ENCODE measurements at places on chromosomes 5 and 9. TPM values are rescaled to one million over a fixed set of nuclear protein-coding genes. Genes with fewer than 3 reads are reported as not detected.
A peak's percentile ranks its signal among the peaks of the same experiment; 100 is the strongest.

- peaks cover 7% of the 10 kb centered on the region for H3K4me1 ChIP-seq
- no peak overlapping the region for H3K27ac ChIP-seq
- H3K4me3 ChIP-seq = peak overlapping the region; percentile 89
- no peak for DNase-seq
- no peaks in the 10 kb centered on the region for H3K36me3 ChIP-seq
These were observed 1.4 kb upstream of the MLLT3 start for GRCh38 chr9:20623748-20624124.

DNA sequence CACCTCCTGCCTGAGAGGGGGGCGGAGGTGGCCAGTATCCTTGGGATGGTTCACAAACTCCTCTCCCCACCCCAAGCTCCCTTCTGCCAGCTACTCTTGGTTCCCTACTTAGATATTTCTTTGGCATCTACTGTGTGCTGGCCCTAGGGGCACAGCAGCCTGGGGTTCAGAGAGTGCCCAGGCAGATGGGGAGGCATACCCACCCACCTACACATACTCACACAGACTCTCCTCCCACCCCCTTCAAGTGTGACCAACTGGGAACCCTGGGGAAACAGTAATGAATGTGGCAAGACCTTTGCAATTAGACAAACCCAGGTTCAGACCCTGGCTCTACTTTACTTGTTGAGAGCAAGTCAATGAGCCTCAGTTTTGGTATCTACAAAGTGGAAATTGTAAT, 44.4 kb upstream of the PSD2 start:
- peaks cover 2% of the 10 kb centered on the region for H3K4me1 ChIP-seq
- DNase-seq = no peak
- no peaks in the 10 kb centered on the region for H3K36me3 ChIP-seq
- no peak overlapping the region for H3K4me3 ChIP-seq
- peaks cover 94% of the 10 kb centered on the region for H3K27me3 ChIP-seq

DNA sequence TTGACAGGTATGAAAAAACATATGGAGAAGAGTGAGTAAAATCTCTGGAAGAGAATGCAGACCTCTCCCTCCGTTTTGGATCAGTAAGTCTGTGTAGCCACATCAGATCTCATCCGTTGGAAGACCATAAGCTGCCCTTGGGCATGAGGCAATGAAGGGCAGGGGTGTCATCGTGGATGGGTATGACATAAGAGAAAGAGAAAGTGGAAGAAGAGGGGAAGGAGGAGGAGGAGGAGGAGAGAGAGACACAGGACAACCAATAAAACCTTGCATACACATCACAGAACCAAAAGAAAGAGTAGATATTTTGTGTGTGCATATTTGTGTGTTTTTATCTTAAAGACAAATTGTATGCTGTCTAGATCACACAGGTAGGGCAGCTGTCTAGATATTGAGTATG, 50.7 kb downstream of the PRRC1 start:
- peaks cover 20% of the 10 kb centered on the region for H3K4me1 ChIP-seq
- no peak for DNase-seq
- no peak overlapping the region for H3K4me3 ChIP-seq
- no peaks in the 10 kb centered on the region for H3K36me3 ChIP-seq

DNA sequence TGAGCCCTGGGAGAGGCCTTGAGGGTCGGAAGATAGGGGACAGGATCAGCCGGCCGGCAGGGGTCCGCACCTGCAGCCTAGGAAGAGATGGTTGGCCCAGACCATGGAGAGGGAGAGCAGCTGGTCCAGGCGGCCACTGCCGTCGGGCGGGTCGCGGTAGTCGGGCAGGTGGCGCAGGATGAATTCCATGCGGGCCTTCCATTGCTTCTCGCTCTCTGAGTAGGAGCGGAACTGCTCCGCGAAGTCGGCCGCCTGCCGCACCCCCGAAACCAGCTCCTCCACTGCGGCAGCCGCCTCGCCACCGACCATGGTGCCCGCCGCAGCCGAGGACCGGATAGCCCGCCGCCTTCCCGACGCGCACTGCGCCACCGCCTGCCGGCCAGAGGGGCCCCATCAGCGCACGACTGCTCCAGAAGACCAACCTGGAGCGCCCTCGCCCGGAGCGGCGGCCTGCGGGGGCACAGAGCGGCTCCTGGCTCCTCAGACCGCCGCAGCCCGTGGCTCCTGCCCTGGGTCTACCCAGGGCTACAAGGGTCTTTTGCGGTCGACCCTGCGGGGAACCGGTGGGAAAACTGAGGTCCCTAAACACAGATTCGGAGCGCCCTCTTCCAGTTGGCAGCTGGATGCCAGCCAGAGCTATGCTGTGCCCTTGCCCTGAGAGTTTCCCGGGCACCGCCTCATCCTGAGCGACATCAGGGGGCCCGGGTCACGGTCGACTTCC, at the start of gene CDKN2AIPNL:
Gene CDKN2AIPNL (minus strand): TSS at position 336 of the 721 bp plus-strand sequence. CDS start 27 bp downstream, at position 309.
- peaks cover 7% of the 10 kb centered on the region for H3K4me1 ChIP-seq
- no peaks in the 10 kb centered on the region for H3K27me3 ChIP-seq
- peak within 1 kb of the TSS; percentile 97 for H3K4me3 ChIP-seq
- H3K36me3 ChIP-seq = peaks cover 13% of the 10 kb centered on the region

DNA sequence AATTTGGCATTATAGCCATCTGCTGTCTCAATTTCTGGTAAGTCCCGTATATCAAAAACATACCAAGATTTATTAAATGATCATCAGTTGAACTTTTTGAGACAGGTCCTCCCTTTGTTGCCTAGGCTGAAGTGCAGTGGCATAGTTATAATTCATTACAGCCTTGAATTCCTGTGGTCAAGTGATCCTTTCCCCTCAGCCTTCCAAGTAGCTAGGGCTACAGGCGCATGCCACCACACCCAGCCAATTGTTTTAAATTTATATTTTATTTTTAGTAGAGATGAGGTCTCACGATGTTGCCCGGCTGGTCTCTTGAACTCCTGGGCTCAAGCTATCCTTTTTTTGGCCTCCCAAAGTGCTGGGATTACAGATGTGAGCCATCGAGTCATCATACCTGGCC, 418.9 kb downstream of the ARHGEF28 start:
- H3K27me3 ChIP-seq = no peaks in the 10 kb centered on the region
- no peaks in the 10 kb centered on the region for H3K36me3 ChIP-seq
- no peak overlapping the region for H3K27ac ChIP-seq

DNA sequence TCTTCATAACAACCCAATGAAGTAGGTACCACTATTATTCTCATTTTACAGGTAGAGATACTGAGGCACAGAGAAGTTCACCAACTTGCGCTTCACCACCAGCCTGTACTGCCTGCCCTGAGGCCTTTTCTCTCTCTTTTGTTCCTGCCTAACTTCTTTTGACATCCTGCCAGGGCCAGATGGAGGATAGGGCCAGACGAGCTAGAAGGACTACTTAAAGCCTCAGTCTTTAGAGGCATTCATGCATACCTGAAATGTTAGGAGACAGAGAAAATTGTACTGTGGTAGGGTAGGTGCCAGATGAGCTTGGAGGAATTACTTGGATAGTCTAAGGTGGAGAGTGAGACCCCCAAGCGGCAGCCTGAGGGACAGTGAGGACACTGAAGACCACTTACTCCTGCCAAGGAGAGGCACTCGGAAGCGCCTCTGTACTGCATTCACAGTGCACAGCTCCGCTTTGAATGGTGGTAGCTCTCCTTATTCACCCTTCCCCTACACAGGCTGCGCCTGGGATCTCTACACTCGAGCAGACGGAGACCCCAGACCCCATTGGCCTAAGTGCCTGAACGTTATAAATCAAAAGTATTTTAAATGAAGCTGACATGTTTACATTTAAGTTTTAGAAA, 6.2 kb upstream of the ORM1 start:
- no peak overlapping the region for H3K27ac ChIP-seq
- peaks cover 1% of the 10 kb centered on the region for H3K36me3 ChIP-seq
- DNase-seq = peak; percentile 35
- H3K4me3 ChIP-seq = no peak overlapping the region

- H3K36me3 ChIP-seq = no peaks in the 10 kb centered on the region
- DNase-seq = no peak
- no peaks in the 10 kb centered on the region for H3K27me3 ChIP-seq
- H3K4me3 ChIP-seq = no peak overlapping the region
- no peak overlapping the region for H3K27ac ChIP-seq
These were observed 2.2 kb upstream of the PBX3 start for GRCh38 chr9:125745018-125745417.

DNA sequence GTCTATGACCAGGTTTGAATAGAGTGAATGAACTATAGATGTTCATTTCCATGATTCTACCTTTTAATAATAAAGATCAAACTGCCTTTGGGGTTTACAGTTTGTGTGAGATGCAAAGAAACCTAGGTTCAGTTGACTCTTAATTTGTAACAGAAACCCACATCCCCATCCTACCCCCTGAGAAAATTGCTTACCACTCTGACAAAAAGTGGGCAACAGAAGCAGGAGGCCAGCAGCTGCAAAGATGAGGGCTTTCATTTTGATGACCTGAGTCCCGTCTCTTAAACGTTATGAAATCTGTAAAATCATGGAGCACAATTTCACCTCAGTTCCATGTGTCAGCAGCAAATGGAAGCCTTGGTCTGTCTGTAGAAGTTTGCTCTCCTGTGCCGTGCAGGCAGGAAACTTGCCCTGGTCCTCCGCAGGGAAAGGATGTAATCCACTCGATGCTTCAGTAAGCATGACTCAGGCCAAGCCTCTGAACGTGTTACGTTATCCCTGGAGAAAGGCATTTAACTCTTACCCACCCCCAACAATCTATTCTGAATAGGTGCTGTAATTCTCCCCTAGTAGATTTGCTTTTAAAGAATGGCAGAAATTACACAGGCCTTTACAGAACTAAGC, at the start of gene F2RL2:
Gene F2RL2 (minus strand): TSS at position 431 of the 624 bp plus-strand sequence. CDS start 173 bp downstream, at position 258.
- peaks cover 2% of the 10 kb centered on the region for H3K27me3 ChIP-seq
- no peaks in the 10 kb centered on the region for H3K4me1 ChIP-seq
- DNase-seq = peak; percentile 78
- H3K4me3 ChIP-seq = no peak within 1 kb of the TSS

GRCh38 chr5:98108497-98108896, 665.0 kb upstream of the RGMB start:
- H3K4me1 ChIP-seq = no peaks in the 10 kb centered on the region
- DNase-seq = no peak
- no peak overlapping the region for H3K27ac ChIP-seq

DNA sequence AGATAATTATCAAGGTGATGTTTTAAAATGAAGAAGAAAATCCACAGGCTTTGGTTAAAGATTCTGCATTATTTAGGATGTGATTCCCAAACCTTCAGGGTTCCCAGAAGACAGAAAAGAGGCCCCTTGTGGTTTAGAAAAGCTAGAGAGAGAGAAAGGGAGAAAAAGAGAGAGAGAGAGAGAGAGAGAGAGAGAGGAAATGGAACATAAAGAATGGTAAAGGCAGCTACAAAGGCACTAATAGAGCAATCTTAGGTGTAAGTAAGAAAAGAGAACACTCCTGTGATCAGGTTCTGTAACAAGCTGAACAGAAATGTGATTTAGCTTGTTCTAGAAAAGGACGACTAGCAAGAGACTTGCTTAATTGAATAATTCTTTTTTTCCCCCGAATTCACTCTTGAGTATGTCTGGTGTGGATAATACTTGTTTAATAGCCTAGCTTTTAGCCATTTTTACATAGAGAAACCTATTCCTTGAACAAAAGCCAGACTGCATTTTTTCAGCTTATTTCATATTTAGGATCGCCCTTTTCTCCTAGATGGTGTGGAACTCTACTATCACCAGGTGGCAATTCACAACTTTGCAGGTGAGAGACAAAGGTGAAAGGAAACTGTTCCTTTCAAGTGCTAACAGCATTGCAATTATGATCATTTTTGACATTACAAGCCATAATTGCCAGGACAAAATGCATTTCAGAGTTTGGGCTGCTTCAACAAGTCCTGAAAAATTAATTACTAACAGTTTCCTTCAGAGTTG, 57.6 kb upstream of the SH3GL2 start:
- no peak for DNase-seq
- H3K27ac ChIP-seq = no peak overlapping the region
- H3K36me3 ChIP-seq = no peaks in the 10 kb centered on the region

GRCh38 chr9:4862506-4863250, 69.9 kb downstream of the RCL1 start:
- H3K4me1 ChIP-seq = peaks cover 8% of the 10 kb centered on the region
- DNase-seq = no peak
- no peak overlapping the region for H3K27ac ChIP-seq
- no peaks in the 10 kb centered on the region for H3K27me3 ChIP-seq

GRCh38 chr9:18020121-18020745, 441.4 kb downstream of the SH3GL2 start:
- no peaks in the 10 kb centered on the region for H3K36me3 ChIP-seq
- DNase-seq = no peak
- peaks cover 4% of the 10 kb centered on the region for H3K4me1 ChIP-seq
- H3K4me3 ChIP-seq = no peak overlapping the region
- no peak overlapping the region for H3K27ac ChIP-seq

DNA sequence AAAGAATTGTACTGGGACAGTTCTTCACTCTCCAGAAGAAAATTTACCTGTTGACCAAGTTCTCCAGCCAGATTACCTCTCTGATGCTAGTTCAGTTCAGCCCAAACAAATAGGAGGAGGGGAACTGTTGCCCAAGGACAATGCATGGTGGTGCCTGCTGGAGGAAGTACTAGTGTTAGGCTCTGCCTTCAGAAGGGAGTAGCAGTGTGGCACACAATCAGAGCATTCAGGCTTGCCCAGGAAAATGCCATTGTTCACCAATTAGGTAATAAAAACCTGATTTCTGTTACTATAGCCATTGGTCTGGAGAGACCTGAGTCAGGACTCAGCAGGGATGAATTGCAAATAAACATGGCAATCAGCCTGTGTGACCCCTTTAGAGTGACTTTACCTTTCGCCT, 720.8 kb upstream of the ZNF608 start:
- H3K27me3 ChIP-seq = no peaks in the 10 kb centered on the region
- H3K4me1 ChIP-seq = peaks cover 6% of the 10 kb centered on the region
- no peak for DNase-seq
- H3K36me3 ChIP-seq = no peaks in the 10 kb centered on the region

- H3K27ac ChIP-seq = no peak overlapping the region
- no peak overlapping the region for H3K4me3 ChIP-seq
- no peaks in the 10 kb centered on the region for H3K27me3 ChIP-seq
- no peaks in the 10 kb centered on the region for H3K36me3 ChIP-seq
- DNase-seq = no peak
These were observed 307.8 kb downstream of the GADD45G start for GRCh38 chr9:89912605-89912953.

DNA sequence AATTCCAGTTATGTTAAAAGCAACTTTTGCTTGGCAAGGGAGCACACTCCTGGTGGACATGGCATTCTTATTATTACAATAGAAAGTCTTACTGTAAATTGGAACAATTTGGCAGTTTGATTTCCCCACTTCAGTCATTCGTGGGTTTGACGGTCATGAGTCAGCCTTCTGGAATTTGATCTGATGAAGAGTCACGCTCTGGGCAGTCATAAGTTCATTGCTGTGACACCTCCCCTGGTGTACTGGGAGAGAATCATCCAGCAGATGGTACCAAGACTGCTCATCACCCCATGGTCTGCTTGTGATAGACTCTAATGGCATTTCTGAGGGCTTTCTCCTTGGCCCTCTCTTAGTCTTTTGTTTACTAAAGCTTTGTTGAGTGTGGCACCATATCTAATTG, 53.8 kb downstream of the GLRA1 start:
- no peak overlapping the region for H3K4me3 ChIP-seq
- H3K27ac ChIP-seq = no peak overlapping the region
- DNase-seq = no peak
- H3K4me1 ChIP-seq = peaks cover 5% of the 10 kb centered on the region
- H3K36me3 ChIP-seq = no peaks in the 10 kb centered on the region
- no peaks in the 10 kb centered on the region for H3K27me3 ChIP-seq

The SHISAL2B gene
- total RNA-seq = 143 TPM

The TIMD4 gene
- total RNA-seq = not detected

The IL4 gene
- total RNA-seq = not detected

The P4HA2 gene
- total RNA-seq = 172 TPM

The DNAI1 gene
- 1.7 TPM for total RNA-seq

The MPDZ gene
- 43.0 TPM for total RNA-seq

The FAM151B gene
- 1.2 TPM for total RNA-seq

The FREM1 gene
- 8.4 TPM for total RNA-seq

The SNX24 gene
- 37.5 TPM for total RNA-seq

The FRMPD1 gene
- total RNA-seq = 0.55 TPM
